ENCODE measurements at places on chromosomes 6 and 20. TPM values are rescaled to one million over a fixed set of nuclear protein-coding genes. Genes with fewer than 3 reads are reported as not detected.

DNA sequence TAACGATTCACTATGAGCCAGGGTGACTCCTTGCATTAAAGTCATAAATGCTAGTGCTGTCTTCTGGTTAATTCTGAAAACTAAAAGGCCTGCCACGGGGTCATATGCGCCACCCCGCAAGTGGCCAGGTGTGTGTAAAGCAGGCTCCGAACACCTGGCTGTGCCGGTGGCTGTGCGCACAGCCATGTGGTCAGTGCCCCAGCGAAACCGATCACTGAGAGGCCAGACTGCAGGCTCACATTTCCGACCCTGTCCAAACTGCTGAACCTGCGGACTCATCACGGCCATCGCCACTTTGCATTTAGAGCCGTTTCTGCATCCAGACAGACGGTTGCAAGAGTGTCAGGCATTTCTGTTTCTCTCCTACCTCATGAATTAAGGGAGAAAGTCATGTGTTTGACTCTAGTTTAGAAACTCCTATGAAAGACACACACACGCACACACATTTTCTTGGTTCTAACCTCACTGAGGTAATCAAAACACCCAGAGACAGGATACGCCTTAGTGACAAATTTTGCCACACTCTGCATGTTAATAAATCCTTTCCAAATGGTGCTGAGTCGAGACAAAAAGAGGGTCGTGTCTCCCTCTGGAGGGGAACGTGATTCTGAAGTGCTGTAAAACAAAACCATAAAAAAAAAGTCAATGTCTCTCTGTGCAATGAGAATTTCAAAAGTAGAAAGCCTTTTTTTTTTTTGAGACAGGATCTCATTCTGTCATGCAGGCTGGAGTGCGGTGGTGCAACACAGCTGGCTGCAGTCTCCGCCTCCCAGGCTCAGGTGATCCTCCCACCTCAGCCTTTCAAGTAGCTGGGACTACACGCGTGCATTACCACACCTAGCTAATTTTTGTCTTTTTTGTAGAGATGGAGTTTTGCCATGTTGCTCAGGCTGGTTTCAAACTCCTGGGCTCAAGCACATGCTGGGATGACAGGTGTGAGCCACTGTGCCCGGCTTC is 31.0 kb upstream of the TCFL5 start:
- no peak for DNase-seq
- no peaks in the 10 kb centered on the region for H3K27me3 ChIP-seq
- H3K4me1 ChIP-seq = no peaks in the 10 kb centered on the region

DNA sequence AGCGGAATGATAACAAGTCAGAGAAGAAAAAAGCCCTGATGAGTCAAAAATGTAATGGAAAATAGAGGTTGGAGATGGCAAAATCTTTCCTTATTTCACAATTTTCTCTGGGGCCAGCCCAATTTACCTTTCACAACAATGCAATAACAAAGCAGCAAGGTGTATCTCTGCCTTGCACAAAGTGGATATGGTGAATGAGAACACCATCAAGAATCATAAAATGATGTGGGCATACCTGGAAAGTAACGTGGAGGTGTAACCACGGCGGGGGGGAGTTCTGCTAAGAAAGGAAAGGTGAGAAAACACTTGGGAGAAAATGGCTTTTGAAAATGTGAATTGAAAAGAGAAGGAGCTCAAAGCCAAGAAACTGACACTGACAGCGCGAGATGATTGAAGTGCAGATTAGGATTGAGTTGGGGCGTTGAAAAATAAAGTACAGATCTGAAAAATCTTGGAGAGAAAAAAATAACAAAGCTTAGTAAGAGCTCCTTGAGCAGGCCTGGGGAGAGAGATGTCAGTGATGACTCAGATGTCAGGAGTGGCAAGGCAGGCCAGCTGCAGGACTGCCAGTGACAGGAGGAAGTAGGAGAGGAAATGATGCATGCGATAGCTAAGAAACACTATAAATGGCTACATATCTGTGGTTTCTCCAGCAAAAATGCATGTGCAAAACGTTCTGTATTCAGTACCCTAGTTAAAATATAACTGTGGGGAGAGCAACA is 26.2 kb downstream of the ARHGAP18 start:
- no peak overlapping the region for H3K27ac ChIP-seq
- H3K36me3 ChIP-seq = no peaks in the 10 kb centered on the region
- no peaks in the 10 kb centered on the region for H3K27me3 ChIP-seq
- H3K4me3 ChIP-seq = no peak overlapping the region

DNA sequence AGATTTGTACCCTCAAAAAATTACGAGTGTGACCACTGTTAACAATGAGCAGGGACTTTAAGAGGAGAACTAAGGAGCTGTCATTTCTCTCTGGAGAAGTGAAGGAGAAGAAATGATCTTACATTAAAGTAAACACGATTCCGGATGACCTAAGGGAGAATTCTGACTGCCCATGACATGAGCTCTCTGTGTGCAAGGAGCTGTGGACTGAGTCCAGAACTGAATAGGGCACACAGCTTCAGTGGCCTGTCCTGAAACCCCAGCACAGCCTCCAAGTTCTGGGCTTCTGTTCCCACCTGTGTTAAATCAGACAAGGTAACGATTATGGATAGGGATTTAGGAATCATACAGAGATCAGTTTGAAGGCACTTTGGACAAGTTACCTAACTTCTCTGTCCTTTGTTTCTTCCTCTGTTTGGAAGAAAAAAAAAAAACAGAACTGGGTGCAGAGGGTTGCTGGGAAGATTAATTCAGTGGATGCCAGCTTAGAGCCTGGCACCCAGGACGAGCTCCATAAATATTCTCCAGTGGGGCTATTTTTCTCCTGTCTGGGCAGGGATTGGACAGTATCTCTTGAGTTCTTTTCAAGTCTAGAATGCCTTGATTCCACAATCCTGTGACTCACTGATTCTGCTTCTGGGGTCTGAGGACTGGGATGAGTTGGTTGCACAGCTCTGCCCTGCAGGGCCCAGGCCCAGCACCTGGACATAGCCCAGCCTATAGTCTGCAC is 65.7 kb downstream of the MRPL14 start:
- no peak for DNase-seq
- H3K27ac ChIP-seq = no peak overlapping the region
- no peak overlapping the region for H3K4me3 ChIP-seq
- H3K36me3 ChIP-seq = no peaks in the 10 kb centered on the region
- no peaks in the 10 kb centered on the region for H3K27me3 ChIP-seq

EPB41L1 gene
- total RNA-seq = 31.1 TPM

ASF1A gene
- total RNA-seq = 34.4 TPM

MEP1A gene
- total RNA-seq = not detected

DNA sequence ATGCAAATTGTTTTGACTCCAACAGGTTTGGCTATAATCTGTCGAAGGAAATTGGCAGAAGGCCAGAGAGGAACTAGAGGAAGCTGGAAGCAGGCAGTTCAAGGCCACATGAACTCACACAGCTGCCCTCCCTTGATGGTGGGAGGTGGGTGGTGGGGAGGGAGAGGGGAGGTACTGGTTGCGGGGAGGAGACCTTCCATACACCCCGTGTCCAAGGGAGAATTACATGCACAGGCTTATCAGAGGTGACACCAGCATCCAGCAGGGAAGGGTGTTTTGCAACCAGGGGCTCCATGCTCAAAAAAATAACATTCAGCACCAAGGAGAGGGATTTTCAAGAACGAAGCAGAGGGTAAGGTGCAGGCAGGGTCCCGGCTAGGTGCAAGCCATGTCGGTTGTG is 9.1 kb downstream of the PRND start:
- no peak overlapping the region for H3K27ac ChIP-seq
- no peak overlapping the region for H3K4me3 ChIP-seq
- H3K36me3 ChIP-seq = no peaks in the 10 kb centered on the region
- no peaks in the 10 kb centered on the region for H3K27me3 ChIP-seq

- no peak overlapping the region for H3K4me3 ChIP-seq
- H3K27ac ChIP-seq = no peak overlapping the region
- H3K4me1 ChIP-seq = no peaks in the 10 kb centered on the region
Measured at GRCh38 chr6:77124604-77125003, 338.7 kb downstream of the HTR1B start.

GRCh38 chr20:20786428-20786827 is 74.0 kb upstream of the RALGAPA2 start:
- DNase-seq = no peak
- no peak overlapping the region for H3K4me3 ChIP-seq
- no peaks in the 10 kb centered on the region for H3K27me3 ChIP-seq

TRIM10 gene
- total RNA-seq = 0.09 TPM

GPR6 gene
- total RNA-seq = 0.20 TPM

POPDC3 gene
- total RNA-seq = 6.0 TPM

GRCh38 chr6:75419416-75419815 is 74.2 kb downstream of the FILIP1 start:
- H3K4me1 ChIP-seq = no peaks in the 10 kb centered on the region
- H3K27me3 ChIP-seq = no peaks in the 10 kb centered on the region
- no peaks in the 10 kb centered on the region for H3K36me3 ChIP-seq
- no peak overlapping the region for H3K27ac ChIP-seq

MYLK2 gene
- 0.57 TPM for total RNA-seq

- peaks cover 8% of the 10 kb centered on the region for H3K36me3 ChIP-seq
- DNase-seq = no peak
- H3K4me3 ChIP-seq = no peak overlapping the region
- no peak overlapping the region for H3K27ac ChIP-seq
- H3K4me1 ChIP-seq = no peaks in the 10 kb centered on the region
- H3K27me3 ChIP-seq = no peaks in the 10 kb centered on the region
Measured at GRCh38 chr6:76518443-76518842, 446.0 kb upstream of the IMPG1 start.

DNA sequence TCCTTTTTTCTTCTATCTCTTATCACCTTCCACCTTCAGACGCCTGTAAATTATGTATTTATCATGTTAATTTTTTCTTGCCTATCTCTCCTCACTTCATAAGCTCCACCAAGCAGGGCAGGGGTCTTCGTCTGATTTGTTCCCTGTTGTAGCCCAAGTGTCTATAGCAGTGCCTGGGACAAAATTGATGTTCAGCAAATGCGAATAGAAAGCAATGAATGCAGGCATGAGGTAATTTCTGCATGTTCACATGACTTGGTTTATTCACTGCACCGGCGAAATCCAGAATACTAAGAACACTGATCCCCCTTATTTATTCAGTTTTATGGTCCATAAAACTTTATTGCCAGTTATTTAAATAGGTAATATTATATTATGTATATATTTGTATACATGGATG is 162.1 kb downstream of the TBC1D7 start:
- H3K36me3 ChIP-seq = no peaks in the 10 kb centered on the region
- DNase-seq = no peak
- no peaks in the 10 kb centered on the region for H3K27me3 ChIP-seq
- H3K4me1 ChIP-seq = no peaks in the 10 kb centered on the region
- no peak overlapping the region for H3K27ac ChIP-seq

DNA sequence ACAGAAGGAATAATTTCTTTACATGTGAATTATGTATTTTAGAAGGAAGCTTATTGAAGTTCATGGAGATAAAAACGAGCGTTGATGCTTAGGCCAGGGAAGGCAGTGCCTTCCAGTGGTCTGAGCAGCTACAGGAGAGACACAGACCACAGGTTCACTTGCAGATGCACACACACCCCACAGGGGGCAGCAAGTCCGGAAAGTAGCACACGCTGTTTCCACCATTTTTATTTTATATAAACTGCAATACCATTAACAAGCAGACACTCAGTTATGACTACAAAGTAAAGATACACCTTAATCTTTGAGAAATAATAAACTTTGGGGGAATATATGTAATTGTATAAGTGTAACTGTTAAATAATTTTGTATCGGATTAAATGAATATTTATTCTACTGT is 13.5 kb upstream of the DACT2 start:
- no peaks in the 10 kb centered on the region for H3K36me3 ChIP-seq
- H3K4me3 ChIP-seq = no peak overlapping the region
- DNase-seq = no peak
- peaks cover 2% of the 10 kb centered on the region for H3K4me1 ChIP-seq
- H3K27ac ChIP-seq = no peak overlapping the region

- H3K4me1 ChIP-seq = no peaks in the 10 kb centered on the region
- no peak overlapping the region for H3K4me3 ChIP-seq
- no peak overlapping the region for H3K27ac ChIP-seq
- DNase-seq = no peak
- peaks cover 5% of the 10 kb centered on the region for H3K27me3 ChIP-seq
- no peaks in the 10 kb centered on the region for H3K36me3 ChIP-seq
Measured at GRCh38 chr20:61786230-61786629, 279.5 kb downstream of the TAF4 start.

DNA sequence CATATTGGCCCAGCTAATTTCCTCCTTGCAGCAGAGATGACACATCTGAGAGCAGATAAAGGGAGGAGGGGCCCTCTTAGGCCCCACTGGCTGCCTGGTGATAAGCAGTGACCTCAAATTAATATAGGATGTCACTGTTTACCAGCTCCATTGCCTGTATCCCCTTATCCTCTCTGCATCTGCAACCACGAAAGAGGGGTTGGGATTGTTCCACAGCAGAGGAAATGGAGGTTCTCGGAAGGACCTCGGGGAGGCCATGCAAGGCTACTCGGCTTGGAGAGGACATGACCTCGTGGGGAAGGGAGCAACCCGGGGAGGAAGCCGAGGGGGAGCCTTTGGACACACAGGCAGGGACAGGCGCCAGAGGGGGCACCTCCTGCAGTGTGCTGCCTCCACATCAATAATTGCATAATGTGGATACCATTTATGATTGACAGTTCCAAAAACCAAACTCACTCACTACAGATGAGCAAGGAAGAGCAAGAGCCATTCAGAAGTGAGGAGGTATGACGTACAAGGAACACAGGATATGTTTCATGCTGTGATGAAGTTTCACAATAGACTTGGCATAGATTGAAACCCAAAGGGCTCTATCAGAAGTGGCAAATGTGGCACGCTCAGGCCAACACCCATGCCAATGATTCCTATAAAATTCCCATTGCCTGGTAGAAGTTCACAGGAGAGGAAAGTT is 177.2 kb upstream of the RNF24 start:
- no peaks in the 10 kb centered on the region for H3K4me1 ChIP-seq
- no peak overlapping the region for H3K4me3 ChIP-seq
- H3K27ac ChIP-seq = no peak overlapping the region
- no peaks in the 10 kb centered on the region for H3K27me3 ChIP-seq

GRCh38 chr20:20368418-20369249 is 730 bp downstream of the INSM1 start:
- peaks cover 35% of the 10 kb centered on the region for H3K27me3 ChIP-seq
- H3K27ac ChIP-seq = no peak overlapping the region
- DNase-seq = peak; percentile 36
- H3K4me1 ChIP-seq = peaks cover 13% of the 10 kb centered on the region

NCOA5 gene
- total RNA-seq = 55.7 TPM

- H3K4me3 ChIP-seq = no peak overlapping the region
- H3K27ac ChIP-seq = no peak overlapping the region
- H3K36me3 ChIP-seq = no peaks in the 10 kb centered on the region
- DNase-seq = no peak
- H3K4me1 ChIP-seq = no peaks in the 10 kb centered on the region
Measured at GRCh38 chr6:126513198-126513597, 173.3 kb downstream of the CENPW start.

All from H9 (cell line).